ENCODE measurements at places on chromosomes 11 and 22.

DNA sequence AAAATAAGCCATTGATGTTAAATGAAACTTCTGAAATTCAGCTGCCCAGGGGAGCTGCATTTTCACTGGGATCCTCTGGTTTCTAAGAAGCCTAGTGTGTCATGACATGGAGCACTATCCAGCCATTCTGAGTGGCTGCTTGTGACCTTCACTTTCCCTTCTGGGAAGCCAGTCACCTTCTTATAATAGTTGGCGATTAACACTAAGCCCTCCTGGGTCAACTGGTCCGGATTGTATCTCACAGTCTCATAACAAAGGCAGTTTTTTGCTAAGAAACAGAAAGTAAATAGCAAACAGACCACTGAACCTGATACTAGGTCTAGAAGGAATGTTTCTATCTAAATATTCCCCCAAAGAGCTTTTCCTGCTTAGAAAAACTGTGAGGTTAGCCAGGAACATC lies 7.9 kb downstream of the CSRP3 start:
- no peak for DNase-seq

DNA sequence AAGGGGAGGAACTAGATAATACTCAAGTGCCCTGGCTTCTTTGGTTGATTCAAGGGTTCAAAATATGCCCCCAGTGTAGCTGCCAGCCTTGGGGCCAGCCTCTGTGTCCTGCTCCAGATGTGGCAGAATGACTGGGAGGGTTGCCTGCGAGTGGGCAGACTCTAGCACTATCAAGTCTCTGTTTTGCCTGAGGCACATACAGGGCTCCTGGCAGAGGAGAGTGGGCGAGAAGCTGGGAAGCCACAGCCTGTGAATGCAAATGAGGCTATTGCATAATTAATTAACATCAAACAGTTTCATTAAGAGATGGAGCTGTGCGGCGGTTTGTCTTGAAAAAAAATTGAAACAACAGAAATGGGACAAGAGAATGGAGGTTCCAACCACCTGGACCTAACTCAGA lies 50.8 kb downstream of the BUD13 start:
- DNase-seq, result no peak

DNA sequence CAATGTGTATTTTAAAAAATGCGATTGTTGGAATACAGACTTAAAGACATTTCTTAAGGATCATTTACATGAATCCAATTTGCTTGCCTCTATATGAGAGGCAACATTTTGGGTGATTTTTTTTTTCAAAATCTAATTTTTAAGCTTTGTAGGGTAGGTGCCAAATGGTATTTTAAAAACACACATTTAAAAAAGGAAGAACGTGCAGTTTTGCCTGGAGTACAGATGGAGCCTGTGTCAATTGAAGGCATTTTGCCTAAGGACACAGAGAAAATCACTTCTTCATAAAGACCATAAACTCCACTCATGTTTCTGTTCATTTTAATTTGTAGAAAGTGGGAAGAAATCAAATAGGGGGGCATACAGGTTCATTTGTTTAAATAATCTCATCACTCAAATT lies 91.3 kb downstream of the BDNF start:
- DNase-seq, result no peak

DNA sequence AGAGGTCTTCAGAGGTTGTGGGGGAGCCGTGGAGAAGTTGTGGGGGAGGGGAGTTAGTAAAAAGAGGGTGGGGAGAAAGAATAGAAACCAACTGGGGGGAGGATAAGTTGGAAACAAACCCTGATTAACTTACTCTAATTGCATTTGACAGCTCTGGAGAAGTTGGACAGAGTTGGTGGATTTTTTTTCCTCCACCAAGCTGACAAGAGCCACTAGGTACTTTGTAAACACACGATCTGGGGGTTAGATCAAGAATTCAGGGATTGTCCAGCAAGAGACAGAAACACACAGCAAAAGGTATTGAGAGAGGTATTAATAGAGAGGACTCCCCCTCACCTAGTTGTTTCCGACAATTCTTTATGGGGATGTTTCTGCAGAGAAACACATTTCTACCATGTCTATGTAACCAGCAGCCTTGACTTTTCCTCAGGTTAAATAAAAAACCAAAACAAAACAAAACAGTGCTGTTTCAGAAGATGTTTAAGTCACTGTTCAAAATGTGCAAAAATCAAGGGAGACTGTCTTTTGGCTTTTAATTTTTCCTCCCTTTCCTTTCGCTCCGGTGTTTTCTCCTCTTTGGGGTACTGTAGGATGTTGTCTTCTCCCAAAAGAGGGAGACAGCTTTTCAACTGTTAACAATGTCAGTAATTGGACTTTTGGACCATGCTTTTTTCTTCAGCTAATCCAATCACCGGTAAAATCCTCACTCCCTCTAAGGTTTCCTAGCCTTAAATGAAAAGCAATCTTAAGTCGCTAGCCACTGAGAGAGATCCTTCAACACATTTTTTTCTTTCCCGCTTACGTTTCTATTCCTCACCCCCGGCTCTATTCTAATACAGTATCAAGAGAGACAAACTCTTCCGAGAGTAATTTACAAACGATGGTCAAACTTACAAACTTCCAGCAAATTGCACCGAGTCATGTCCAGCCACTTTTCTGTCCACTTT lies 708 bp downstream of the MAML2 start:
- no peak for DNase-seq

GRCh38 chr11:23310276-23310675 lies 450.0 kb upstream of the CCDC179 start:
- no peak for DNase-seq

GRCh38 chr11:103624708-103625623 lies 411.5 kb upstream of the DDI1 start:
- peak; percentile 52 for DNase-seq

DNA sequence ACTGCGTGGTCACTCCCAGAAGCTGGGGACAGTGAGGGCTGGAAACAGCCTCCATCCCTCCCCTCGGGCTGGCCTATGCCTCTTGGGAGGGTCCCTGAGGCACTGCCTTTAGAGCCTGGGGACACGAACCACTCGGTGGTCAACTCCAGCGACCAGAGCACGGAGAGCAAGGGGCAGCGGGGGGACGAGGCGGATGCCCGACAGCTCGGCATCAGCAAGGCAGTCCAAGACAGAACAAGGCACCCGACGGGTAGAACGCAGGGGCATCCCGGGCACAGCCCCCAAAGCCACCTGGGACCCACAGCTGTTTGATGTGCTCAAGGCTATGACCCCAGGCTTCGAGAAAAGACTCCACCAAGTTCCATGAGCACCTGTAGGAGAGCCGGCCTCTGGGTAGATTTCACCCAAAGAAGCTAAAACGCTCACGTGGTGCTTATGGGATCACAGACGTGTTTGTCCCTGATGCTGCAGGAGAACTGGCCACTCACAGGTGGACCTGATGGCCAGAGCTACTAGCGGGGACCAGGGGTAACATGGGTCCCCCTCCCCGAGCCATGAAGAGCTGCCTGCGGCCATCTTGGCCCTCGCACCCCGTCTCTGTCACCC lies 510 bp upstream of the LSP1 start:
- DNase-seq, result no peak

- DNase-seq, result no peak
Measured at GRCh38 chr22:39013942-39014722, at the start of gene APOBEC3C. Gene APOBEC3C (plus strand): TSS chr22:39014257. CDS start chr22:39014363, 106 bp downstream.

DNA sequence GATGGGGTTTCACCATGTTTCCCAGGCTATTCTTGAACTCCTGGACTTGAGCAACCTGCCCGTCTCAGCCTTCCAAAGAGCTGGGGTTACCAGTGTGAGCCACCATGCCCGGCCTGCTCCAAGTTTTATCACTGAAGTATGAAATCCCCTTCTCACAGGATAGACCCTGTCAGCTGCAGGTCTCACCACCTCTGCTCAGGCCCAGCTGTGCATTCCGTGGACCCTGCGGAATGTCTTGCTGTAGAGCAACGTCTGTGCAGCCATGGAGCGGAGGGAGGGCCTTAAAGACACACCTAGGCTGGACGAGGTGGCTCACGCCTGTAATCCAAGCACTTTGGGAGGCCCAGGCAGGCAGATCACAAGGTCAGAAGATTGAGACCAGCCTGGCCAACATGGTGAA lies 625.4 kb downstream of the BRD1 start:
- DNase-seq, result no peak

- no peak for DNase-seq
Measured at GRCh38 chr22:26658671-26659478, 1.5 kb downstream of the MIAT start.

- DNase-seq, result no peak
Measured at GRCh38 chr22:19567157-19568009, 43.2 kb upstream of the CLDN5 start.

DNA sequence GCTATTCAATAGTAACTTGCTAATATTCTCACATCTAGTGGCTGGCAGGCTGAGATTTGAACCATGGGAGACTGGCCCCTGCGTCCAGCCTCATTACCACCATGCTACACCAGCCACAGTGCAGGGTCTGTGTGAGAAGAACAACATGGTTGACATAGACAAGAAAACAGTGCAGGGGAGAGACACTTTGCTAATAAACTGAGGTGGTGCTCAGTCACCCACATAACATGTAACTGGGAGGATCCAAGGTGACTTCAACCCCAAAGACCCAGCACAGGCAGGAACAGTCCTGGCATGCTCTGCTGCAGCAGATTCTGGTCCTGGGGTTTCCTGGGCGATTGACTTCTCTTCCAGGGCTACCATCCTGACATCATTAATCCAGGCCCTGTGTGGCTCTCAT lies 143.1 kb downstream of the CSNK2A3 start:
- DNase-seq, result no peak

DNA sequence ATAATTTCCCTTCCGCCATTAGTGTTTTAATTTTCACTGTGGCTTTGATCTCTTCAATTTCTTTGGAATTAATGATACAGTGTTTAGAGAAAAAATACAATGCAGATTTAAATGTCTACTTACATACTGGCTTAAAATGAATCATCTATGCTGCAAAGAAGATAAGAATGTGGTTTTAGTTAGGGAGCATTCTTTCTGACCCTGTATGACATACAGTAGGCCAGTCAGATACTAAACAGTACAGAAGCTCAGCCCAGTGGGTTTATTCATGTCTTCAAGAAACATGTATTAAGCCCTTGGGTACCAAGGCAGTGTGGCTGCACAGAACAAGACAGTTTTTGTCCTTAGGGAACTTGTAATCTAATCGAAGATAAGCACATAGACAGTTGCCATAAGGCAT lies 268.8 kb downstream of the DDX10 start:
- no peak for DNase-seq

Measured in iPS DF 19.7 (cell line).